ENCODE measurements at places on chromosomes 1 and 21.

DNA sequence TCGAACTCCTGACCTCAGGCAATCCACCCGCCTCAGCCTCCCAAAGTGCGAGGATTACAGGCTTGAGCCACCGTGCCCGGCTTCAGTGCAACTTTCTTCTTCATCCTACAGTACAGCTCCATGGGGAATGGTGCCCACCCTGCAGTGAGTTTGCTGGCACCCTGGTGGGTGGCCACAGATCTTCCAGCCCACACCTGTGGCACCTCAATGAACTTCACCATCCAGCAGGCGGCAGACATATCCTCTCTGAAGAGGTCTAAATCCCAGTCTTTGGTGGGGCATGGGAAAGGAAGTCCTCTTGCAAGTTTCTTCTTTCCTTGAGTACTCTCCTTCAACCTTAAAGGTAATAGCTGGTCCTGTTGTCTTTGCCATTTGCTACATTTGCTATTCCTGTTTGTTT, 18.1 kb upstream of the ZBTB8A start:
- no peak for DNase-seq

GRCh38 chr1:110426854-110427253, 19.4 kb upstream of the LAMTOR5 start:
- no peak for DNase-seq

GRCh38 chr21:42721341-42721824, 68.0 kb downstream of the PDE9A start:
- DNase-seq: no peak

DNA sequence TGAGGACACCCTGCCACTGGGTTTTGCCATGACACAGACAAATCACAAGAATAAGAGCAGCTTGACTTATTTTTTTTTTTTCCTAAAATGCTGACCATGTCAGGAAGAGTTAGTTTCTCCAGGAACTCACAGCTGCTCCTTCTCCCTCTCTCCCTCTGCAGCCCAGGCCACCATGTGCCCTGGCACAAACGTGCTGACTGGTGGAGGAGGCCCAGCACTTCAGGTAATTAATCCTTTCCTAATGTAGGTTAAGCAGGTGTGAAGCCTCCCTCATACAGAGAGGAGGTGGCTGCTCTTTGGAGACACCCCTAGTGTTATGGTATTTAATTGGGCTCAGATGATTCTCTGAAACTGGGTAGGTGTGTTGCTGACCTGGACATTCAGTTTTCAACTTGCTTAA, 129.8 kb upstream of the USH2A start:
- no peak for DNase-seq

- no peak for DNase-seq
These were observed 98.8 kb downstream of the LBR start for GRCh38 chr1:225329041-225329440.

GRCh38 chr1:220921498-220921897, 42.3 kb downstream of the HLX start:
- no peak for DNase-seq

GRCh38 chr1:226402739-226403165, 5.1 kb downstream of the PARP1 start:
- no peak for DNase-seq

DNA sequence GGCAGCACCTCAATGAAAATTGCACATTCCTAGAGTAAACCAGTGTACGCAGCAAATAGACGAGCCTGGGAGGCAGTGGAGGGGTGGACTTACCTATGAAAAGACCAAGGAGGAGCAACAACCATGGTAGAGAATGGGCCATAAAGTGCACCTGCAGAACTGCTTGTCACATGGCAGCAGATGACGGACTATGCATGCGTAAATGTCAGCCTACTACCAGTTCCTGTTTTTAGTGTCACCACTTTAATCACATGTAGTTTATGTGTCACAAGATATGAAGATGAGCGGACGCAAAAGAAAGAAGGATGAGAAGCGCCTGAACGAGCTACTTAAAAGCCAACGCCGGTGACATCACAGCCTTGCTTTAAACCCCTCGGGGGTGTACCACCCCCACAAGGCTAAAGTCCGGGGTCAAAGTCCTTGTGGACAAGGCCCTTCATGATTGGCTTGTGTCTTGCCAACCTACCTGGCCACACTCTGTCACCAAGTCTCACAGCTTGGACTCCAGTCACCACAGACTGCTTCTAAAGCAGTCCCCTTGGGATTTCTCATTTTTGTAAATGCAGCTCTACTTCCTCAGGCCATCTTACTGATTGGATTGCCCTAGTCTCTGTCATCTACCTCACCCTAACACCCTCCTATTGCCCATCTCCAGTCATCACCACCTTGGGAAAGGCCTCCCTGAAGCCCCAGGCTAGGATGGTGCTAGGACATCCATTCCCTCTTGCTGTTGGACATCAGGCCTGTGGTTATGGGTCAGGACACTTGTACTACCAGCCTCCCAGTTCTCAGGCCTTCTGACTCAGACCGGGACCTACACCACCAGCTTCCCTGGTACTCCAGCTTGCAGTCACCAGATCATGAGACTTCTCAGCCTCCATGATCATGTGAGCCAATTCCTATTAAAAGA, 6.0 kb upstream of the LY9 start:
- DNase-seq: no peak

DNA sequence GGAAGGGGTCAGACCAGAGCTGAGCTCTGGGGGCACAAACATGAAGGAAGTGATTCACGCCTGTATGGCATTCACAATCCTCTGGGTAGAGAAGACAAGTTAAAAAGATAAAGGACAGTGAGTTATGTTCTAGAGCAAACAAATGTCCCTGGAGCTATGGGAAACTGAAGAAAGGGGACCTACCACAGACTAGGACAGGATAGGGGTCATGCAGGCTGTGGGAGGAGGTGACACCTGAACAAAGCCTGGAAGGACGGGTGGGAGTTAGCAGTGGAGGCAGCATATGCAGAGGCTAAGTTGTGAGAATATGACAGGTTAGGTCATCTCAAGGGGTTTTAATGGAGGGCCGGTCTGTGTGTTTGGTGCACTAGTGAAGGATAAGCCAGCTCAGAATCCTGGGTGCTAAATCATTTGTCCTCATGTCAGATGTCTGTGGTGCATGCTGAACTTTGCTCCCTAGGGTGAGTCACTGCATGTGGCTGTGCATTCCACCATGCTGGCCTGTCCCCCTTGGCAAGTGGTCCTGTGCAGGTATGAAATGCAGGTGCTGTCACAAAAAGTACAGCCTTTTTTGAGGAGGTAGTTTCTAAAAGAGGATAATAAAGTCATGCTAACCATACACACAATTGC, 28.5 kb downstream of the TNN start:
- no peak for DNase-seq

- no peak for DNase-seq
These were observed 90.7 kb downstream of the RPE65 start for GRCh38 chr1:68359045-68359444.

DNA sequence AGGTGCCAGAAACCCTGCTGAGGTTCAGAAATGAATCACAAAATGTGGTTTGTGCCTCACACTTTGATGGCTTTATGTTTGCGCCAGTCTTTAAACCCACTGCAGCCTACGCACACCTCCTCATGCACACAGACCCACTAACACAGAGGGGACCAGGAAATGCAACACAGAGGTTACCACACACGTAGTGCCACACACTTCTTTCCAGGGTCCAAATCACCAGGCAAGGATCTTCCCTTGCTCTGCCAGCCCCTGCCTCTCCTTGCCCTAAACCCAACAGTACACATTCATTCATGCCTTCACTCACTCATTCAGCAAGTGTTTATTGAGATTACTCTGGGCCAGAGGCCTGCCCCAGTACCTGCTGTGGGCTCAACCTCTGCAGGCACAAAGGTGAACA, 17.5 kb downstream of the MAB21L3 start:
- no peak for DNase-seq

GRCh38 chr21:31686272-31686915, 26.9 kb downstream of the SOD1 start:
- DNase-seq: no peak

- no peak for DNase-seq
These were observed 1.4 kb downstream of the PPM1J start for GRCh38 chr1:112713466-112714312.

- no peak for DNase-seq
These were observed 360.3 kb downstream of the TGFB2 start for GRCh38 chr1:218705391-218705790.

- no peak for DNase-seq
These were observed 372.8 kb upstream of the DAB1 start for GRCh38 chr1:57796616-57797015.

DNA sequence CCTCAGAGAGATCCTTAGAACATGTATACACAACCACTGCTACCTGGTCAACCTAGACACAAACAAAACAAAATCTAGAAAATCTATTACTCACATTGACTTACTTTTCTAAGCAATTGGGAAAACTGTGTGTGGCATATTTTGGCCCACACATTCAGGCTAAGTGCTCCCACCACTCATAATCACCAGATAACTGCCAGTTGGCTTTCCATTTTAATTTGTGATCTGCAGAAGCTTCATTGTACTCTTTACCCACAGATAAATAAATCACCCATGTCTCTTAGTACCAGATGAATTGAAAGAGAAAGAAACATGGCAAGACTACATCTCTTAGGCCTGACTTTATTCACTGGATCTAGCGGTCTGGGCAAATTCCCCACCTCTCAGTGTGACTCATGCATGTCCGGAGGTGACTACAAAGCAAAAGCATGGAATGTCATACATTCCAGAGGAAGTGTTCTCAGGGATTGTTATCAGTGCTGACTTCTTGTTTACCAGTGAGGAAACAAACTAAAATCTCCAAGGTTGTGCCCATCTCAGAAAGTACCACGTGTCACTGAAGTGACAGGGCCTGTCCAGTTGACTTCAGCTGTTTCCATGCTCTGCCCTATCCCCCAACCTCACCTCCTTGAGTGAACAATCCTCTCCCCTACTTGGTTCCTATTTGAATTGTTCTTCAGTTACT, 52.4 kb upstream of the BCL10 start:
- no peak for DNase-seq

- DNase-seq: no peak
These were observed 10.8 kb downstream of the PIGP start for GRCh38 chr21:37061926-37062592.

GRCh38 chr21:43733529-43734071, 14.7 kb downstream of the PDXK start:
- no peak for DNase-seq

DNA sequence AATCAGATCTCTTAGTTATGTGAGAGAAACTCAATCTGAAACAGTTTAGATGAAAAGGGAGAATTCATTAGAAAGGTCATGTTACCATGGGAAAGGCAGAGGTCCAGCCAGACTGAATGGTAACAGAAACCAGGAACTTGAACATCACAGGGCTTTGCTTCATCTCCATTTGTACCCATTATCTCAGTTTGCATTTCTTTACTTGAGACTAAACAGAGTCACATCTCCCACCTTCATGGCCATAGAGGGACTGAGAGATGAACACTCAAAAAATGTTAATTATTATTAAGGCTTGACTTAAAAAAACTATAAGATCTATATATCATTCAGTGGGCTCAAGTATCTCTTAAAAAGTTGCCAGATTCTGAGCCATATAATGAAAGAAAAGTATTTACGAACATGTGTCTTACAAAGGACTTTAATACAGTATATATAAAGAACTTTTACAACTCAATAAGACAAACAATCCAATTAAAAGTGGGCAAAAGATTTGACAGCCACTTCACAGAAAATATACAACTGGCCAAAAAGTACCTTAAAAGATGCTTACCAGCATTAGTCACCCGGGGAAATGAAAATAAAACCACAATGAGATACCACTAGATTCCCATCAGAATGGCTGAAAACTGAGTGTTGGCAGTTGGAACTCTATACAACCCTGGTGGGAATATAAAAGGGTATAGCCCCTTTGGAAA, 13.2 kb downstream of the KYAT3 start:
- no peak for DNase-seq

DNA sequence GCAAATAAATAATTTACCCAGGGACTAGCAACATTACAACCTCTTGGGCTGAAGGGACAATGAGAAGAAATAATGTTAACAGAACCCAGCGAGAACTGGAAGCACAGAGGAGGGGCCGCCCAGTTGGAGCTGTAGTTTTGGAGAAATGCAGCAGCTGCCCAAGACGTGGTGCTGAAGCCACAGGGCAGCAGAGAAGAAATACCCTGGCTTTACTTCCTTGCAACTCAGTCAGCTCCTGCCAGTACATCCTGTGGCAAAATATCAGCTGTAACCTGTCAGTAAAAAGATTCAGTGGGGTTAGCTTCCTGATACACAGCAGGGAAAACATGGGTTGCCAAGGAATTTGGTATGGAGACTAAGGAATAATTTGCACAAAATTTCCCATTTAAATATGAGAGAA, 283.6 kb upstream of the USP25 start:
- DNase-seq: no peak

GRCh38 chr1:51898090-51898734, 19.7 kb upstream of the NRDC start:
- DNase-seq: no peak

DNA sequence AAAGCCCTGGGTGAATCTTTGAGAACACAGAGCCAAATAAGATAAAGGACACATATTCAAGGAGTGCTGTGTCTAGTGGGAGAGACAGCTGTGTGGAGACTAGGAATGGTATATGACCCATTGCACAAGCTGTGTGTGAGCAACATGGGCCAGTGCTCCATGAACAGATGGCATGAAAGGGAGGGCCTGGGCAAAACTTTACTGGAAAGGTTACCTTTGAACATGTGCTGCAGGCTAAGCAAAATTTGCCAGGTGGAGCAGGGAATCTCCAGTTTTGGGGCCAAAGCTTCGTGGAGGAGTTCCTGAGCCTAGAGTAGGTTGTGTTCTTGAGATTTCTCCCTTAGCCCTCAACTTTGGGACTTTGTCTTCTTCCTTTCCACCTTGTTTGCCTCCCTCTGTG, 446.1 kb upstream of the PROX1 start:
- no peak for DNase-seq

All from stimulated activated CD8-positive, alpha-beta memory T cell treated with anti-CD3 and anti-CD28 coated beads, Interleukin-4, amount 100 ng/mL, for 1 hour (primary cell).